ENCODE measurements at places on chromosomes 4 and X.

DNA sequence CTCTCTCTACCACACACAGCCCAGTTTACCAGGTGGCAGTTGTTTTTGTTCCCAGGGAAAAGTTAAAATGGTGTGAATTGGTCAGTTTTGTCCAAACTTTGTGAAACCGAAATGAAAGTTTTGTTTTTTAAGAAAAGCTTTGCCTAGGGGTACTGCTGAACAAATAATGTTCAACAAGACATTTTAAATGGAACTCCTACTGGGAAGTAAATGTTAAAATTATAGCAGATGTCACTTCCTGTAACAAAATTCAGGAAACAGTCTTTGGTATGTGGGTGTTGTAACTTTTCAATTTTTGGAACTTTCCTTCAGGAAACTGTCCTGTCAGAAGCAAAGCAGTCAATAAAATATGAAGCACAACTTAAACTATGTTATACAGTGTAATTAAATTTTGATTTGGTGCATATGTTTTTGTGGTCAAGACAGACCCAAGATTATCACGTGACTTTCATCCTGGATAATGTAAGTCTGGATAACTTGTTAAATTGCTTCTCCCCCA is 79.5 kb downstream of the AFF1 start:
- no peak for DNase-seq

DNA sequence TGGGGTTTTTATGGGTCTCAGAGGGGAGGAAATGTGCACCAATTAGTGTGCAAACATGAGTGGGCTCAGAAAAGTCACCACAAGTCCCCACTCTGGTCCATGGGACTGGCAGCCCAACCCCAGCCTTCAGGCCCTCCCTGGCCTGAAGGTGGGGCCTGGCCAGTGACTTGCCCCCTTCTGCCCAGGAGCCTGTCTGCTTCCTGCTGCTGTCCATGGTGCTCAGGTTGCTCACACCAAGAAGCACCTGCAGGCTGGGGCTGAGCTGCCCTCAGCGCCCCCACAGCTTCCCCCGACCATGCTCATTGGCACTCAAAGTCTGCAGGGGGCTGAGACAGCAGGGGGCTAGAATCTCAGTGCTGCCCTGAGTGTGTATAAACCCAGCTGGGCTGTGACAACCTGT is 30.6 kb upstream of the GC start:
- no peak for DNase-seq

GRCh38 chr4:186348433-186348832 is 82.4 kb downstream of the F11 start:
- DNase-seq = no peak

- no peak for DNase-seq
Measured at GRCh38 chrX:86002076-86002896, 45.1 kb downstream of the CHM start.

- DNase-seq = no peak
Measured at GRCh38 chr4:89837385-89837992, 528 bp upstream of the SNCA start.

DNA sequence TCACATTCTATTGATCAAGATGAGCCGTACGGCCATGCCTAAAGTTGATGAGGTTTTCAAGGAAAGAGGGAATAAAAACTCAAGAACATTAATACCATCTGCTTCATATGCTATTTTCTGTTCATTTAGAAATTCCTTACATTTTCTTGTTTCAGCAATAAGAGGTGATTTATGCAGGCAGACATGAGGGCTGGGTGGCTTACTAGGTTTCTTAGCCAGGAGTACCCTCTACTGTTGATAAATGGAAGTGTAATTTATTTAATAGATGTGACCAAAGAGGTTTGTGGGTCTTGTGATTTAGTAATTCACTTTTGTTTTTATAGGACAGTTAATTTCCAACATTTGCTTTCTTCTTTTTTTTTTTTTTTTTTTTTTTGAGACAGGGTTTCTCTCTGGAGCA is 6.4 kb upstream of the SMIM9 start:
- DNase-seq = no peak

DNA sequence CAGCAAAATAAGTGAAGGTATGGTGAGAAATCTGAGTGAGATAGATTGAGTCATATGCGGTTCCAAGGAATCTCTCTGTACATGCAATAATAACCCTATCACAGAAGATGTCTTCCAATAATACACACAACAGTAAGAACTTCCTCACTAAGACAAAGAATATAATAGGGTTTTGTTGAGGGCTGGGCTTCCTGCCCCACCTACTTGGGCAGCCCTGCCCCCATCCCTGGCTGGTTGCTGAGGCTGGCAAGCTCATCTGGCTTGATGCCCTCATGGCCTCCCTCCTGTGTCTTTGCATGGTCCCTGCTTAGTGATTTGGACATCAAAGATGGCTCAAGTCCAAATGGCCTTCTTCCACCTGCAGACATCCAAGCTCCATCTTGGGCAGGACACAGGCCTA is 2.7 kb downstream of the GEMIN8 start:
- peak; percentile 33 for DNase-seq

- no peak for DNase-seq
Measured at GRCh38 chr4:159434114-159434870, 331.4 kb downstream of the RAPGEF2 start.

- no peak for DNase-seq
Measured at GRCh38 chr4:7581477-7581876, 146.7 kb upstream of the PSAPL1 start.

DNA sequence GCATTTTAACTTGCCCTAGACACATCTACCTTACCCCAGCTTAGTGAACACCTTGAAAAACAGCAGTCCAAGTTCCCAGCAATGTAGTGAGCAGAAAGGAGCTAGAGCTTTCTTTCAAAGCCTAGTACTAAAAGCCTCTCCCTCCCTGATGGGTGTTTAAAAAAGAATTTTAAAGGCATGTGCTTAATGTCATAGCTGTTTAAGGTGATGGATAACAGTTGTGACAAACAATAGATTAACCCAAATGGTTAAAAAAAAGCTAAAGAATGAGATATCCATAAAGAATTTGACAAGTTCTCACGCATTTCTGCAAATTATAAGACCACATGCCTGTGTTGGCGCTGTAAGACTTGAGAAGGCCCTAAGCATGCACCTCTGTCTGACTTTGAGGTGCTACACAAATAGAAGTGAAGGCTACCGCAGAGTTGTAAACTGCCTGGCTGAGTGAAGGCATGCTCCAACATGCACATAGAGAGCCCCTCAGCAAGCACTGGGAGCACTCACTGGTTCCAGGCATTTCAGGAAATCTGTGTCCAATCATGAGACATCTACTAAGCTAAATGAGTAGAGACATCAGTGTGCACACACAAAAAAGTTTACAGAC is 94.0 kb downstream of the PHF8 start:
- DNase-seq = no peak

DNA sequence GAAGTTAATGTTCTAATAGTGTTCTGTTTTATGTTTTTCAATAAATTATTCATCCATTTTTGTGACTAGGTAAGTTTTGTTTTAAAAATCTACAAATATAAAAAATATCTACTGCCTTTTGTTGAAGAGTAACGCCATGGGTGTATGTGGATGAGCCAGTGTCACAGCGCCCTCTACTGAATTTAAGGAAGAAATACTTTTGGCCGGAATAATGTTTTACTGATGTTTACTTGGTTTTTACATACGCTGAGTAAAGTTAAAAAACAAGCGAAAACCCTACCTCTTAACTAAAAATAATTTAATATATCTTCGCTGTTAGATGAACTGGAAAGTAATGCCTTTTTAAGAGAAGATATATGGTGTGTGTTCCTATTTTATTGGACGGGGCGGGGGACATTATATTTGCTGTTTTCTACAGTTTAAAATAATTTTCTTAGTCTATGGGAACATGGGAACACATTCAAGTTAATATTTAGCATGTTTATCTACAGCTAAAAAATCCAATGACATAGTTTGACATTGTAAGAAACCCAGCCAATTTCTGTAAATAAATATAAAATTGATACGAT is 86.1 kb downstream of the CPE start:
- no peak for DNase-seq

GRCh38 chrX:19576742-19577141 is 61.4 kb upstream of the MAP3K15 start:
- no peak for DNase-seq

DNA sequence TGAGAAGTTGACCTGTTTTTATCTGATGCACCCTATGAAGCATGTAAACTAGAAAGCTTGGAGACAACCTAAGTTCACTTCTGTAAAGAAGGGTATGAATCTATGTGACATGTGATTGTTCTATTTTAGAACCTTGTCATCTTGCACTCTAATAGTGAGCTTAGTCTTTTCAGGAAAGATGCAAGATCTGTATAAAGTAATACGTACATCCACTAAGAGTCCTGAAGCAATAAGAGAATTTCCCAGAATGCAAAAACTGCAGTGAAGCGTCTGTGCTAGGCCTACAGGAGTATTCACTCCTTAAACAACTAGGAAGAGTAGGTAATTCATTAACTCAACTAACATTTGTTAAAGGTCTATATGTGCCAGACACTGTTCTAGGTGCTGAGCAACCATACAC is 23.3 kb upstream of the NDP start:
- no peak for DNase-seq

DNA sequence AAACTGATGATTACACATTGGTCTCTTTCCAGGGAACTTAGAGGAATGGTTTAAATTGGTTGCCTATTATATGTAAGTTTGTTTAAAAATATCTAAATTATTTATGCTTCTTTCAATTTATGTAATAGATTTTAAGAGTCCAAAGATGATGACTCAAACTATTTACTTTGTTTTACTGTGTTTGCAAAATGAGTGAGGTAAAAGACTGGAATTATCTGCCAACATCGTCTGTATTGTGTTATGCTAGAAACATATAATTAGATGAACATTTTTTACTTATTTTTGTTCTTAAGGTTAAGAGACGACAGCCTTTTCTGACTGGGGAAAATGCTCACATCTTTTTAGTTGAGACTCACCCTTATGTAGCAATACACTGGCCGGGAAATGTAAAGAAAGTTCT is 51.1 kb upstream of the SYTL5 start:
- DNase-seq = no peak

DNA sequence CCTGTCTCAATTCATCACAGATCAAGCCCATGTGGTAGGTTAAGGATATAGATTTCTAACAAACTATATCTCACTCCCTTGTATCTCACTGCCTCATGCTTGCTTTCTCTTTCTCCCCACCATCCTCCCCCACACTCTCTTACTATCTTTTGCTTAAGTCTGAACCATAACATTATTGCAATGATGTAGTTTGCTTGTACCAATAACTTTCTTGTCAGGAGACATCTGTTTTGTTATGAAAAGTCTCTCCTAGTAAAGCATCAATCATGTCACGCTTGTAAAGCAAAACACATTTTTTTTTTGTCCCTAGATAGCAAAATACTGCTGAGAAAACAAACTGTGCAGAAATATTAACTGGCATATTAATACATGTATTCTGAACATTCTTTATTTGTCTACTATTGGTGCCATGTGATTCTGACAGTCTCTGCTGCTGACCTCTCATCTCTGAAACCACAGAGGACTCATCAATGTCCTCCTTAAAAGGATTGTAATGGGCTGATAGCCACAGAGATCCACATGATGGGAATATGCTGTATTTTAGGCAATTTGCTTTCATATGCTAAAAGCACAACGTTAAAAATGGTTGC is 217.5 kb downstream of the VEGFC start:
- no peak for DNase-seq

DNA sequence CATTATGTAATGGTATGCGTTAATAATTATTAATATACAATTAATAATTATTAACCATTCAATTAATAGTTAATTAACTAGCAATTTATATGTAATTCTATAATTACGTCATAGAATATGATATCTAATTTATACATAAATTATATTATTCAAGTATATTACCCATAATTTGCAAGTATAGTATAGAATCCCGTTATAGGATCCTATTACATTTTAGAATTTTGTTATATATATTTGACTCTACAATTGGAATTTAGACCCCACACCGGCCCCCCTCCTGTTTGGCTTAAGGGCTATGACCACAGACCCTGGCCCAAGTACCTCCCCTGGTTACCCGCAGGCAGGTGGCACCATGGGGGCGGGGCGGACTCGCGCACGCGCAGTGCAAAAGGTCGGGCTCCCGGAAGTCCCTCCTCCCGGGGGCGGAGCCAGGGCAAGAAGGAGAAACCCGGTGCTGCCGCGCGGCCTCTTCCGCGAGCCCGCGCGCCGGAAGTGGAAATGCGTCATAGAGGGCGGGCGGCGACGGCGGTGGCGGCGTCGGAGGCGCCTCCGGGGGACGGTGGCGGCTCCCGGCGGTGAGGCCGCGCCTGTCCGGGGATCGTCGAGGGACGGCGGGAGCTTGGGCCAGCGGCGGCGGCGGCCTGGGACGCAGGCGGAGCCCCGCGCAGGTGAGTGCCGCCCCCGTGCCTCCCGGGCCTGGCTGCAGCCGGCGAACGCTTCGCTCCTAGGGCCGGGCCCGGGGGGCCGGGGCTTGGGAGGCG is at the start of gene AKAP17A:
AKAP17A (plus strand) TSS at position 503 of the 761 bp plus-strand sequence. CDS start 1,859 bp downstream, outside the sequence.
- DNase-seq = peak; percentile 96

GRCh38 chrX:111354496-111354895 is 57.5 kb downstream of the DCX start:
- DNase-seq = no peak

DNA sequence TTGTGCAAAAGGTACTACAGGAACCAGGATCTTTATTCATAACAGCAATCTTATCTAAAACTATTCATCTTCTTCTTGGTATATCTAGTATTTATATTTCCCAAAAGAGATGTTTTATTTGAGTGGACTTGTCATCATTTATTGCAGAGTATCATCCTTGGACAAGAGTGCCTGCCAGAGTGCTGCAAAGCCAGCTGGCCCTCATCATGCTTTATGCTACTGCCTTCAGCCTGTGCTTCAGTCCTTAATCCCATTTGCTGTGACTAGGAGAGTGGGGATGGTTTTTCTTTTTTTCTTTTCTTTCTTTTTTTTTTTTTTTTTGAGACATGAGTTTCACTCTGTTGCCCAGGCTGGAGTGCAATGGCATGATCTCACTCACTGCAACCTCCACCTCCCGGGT is 33.5 kb upstream of the ELF2 start:
- DNase-seq = peak; percentile 49

GRCh38 chr4:8854931-8855330 is 16.7 kb downstream of the HMX1 start:
- DNase-seq = peak; percentile 13

DNA sequence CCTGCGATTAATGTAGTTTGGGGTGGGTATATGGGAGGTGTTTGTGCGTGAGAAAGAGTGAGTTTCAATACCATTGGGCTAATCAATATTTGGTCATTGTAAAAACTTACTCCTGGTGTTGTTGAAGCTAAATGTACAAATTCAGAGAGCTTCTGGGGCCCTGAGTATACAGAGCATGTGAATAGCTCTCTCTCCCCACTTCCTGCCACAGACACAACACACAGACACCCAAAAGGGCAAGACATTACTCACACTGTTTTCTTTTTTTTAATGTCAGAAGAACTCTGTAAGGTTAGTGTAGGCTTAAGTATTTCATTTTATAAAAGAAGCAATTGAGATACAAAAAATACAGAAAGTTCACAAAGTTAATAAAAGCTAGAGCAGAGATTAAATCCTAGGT is 151.3 kb upstream of the KCNIP4 start:
- no peak for DNase-seq

DNA sequence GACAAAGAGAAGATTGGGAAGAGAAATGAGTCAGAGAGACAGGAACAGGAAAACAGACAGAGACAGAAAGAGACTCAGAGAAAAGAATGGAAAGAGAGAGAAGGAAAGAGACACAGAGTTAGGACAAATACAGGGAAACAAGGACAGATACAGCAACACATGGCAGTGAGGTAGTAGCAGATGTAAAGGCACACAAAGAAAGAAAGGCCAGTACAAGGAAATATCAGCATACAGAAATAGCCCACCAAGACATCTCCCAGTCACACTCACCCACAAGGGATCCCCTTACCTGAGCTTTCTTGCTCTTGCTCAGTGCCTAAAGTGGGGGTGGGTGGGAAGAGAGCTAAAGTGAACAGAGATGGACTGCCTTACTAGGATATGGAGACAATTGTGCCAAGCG is 4.2 kb downstream of the GRIPAP1 start:
- no peak for DNase-seq

- DNase-seq = no peak
Measured at GRCh38 chr4:39642885-39643552, 4.4 kb upstream of the SMIM14 start.
